SHP77 treated with DMSO at 0.1 percent for 48 hours (cell line): ENCODE measurements at places on chromosomes 5 and 9.

DNA sequence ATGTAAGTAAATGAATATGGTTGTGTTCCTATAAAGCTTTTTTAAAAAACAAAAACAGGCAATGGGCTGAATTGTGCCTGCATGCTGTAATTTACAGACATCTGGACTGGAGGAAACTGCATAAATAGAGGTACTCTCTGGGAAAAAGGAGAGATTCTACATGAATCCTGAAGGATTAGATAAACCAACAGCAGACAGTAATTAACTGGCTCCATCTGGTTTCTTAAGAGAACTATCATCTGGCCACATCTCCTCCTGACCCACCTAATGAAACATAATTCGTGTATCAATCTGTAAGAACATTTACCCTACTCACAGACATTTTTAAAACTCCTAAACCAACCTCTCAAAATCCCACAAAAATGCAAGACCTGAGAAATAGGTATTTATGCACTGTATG, 528.1 kb upstream of the ST8SIA4 start:
- DNase-seq = no peak

DNA sequence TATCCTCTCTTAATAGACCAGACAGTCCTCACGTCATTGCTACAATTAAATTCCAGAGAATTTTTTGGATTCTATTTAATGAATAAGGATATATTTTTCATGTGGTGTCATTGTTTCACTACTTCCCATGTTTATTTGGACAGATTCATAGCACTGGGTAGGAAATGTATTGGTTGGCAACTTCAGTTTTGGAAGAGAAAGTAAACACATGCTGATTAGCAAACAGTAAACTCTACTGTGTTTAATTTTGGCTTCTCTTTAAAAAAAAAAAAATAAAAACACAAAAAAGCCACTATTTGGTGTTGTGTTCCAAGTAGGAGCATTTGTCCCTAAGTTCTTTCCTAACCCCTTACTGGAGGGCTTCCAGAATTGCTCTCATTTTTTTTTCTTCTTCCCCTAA, 77.3 kb downstream of the NFIB start:
- DNase-seq = no peak

GRCh38 chr5:168411871-168412270, 74.4 kb upstream of the RARS1 start:
- DNase-seq = no peak

GRCh38 chr5:68189613-68190012, 25.9 kb upstream of the PIK3R1 start:
- peak; percentile 32 for DNase-seq

DNA sequence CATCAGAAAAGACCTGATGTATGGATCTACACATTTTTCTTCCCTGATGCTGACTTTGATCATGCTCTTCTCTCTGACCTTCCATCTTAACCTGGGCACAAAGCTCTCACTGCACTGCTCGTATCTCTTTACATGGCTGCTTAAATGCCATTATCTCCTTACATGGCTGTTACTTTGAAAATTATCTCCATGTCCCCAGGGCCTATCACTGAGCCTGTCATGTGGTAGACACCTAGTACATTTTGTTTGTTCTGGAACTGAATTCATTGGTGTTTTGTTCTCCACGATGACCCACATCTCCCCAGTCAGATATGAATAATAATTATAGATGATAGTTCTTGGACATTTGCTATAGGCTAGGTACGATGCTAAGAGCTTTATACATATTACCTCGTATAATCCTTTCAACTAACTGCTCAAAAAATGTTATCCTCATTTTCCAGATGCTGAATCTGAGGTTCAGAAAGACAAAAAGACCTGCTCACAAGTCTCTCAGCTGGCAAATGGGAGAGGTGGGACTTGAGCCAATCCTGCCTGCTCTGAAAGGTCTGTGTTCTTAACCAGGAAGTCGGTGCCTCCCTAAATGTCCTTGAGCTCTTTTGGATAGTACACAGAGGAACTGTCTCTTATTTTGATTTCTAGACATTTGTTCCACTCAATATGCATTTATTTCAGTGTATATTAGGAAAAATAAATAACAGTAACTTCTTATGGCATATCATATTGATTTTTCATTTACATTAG, 9.8 kb upstream of the CPEB4 start:
- DNase-seq = no peak

DNA sequence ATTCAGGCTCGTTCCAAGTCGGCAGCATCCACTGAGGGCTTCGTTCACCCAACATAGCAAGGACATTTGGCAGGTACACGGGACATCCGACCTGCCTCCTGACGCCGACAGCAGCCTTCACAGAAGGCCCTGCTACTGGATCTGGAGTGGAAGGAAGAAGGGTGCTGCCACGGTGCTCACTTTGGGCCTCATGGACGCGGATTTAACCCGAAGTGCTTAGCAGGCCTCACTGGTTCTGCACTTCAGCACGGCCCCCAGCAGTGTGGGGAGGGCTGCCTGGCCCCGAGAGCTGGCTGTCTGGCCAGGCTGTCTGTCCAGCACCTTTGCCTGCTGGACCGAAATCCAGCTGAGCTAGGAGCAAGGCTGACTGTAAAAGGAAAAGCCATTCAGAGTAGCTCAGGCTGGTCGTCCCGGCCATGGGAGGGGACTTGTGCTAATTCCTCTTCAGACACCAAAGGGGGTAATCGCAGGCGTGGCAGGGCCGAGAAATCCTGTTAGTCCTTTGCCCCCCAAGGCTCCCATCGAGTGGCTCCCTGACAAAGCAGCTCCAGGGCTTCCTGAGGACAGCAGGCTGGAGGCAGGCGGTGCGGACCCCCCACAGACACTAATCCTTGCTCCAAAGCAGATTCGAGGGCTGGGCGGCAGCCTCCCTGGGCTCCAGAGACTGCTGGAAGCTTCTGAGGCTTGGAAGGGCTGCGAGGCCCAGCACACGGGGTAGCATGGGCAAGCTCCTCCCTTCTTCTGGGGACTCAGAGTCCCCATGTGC, 11.1 kb upstream of the RXRA start:
- no peak for DNase-seq

GRCh38 chr9:69004836-69005235, 9.1 kb downstream of the PRKACG start:
- no peak for DNase-seq

DNA sequence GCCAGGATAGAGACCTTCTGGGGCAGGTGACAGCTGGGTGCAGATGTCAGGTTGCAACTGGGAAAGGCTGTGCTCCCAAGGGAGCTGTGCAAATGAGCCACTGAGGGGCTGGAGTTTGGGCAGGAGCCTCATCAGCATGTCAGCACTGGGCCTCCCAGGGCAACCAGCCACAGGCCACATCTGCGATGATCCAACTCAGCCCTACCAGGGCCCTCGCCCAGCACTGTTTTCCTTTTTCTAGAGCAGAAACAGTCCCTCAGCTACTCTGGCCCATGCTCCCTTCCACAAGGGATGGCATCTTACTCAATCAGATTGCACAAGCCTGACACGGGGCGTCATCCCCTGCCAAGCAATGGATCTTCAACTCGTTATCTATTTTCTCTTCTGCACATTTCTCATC, 24.8 kb downstream of the NIPAL4 start:
- no peak for DNase-seq

- DNase-seq = no peak
Measured at GRCh38 chr5:152625696-152626095, 220.6 kb upstream of the NMUR2 start.

GRCh38 chr5:130136300-130136699, 232.0 kb downstream of the CHSY3 start:
- no peak for DNase-seq

- no peak for DNase-seq
Measured at GRCh38 chr5:139108063-139108824, 89.9 kb downstream of the SIL1 start.

- DNase-seq = no peak
Measured at GRCh38 chr5:134944630-134945029, 23.1 kb upstream of the CATSPER3 start.

- no peak for DNase-seq
Measured at GRCh38 chr5:170372971-170373370, 16.2 kb downstream of the KCNMB1 start.

- no peak for DNase-seq
Measured at GRCh38 chr9:87910821-87911220, 6.9 kb upstream of the SPATA31C1 start.

DNA sequence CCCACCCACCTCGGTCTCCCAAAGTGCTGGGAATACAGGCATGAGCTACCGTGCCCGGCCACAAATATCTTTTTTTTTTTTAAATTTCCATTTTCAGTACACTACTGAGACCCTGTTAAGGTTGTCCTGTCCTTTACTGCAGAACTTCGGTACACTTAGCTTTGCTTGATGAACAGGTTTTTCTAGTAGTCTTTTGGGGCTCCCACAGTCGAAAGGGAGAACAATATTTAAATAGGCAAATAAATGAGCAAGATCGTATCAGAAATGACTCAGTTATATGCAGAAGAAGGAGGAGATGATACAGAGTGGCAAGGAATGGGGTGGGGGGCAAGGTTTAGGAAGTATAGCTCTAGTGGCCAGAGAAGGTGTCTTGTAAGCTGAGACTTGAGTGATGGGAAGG, 52.7 kb downstream of the MSX2 start:
- DNase-seq = no peak

GRCh38 chr5:148923023-148923422, 96.6 kb downstream of the ADRB2 start:
- DNase-seq = no peak

DNA sequence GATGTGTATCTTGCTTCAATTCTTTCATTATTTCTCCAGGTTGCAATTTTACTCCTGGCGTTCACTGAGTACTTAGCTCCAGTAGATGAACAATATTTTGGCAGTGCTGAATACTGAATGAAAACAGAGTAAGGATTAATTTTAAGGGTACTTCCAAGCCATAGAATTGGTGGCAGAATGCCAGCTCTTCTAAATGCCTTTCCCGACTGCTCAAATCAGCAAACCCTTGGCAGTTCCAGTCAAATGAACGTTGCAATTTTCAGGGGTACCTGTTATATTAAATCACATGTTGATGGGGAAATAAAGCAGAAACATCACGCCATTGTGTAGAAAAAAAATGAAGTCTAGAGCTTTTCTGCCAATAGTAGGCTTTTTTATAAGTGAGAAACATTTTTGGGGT, 282.4 kb upstream of the RPS23 start:
- DNase-seq = no peak

GRCh38 chr5:124592891-124593290, 153.5 kb downstream of the ZNF608 start:
- no peak for DNase-seq

DNA sequence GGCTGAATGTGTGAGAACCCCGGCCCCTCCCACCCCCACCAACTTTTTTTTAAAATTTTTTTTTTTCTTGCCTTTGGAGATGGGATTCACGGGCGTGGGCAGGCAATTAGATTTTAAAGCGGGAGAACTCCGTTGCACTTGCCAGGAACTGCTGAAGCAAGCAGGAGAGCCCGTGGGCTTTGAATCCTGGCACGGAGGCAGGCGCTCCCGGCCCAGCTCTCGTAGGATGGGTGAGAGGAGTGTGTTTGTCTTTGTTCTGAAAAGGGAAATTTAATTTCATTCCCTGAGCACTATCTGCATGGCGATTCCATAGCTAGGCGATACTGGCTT, 54.3 kb upstream of the BOD1 start:
- DNase-seq = no peak

GRCh38 chr5:51821697-51822096, 438.4 kb downstream of the ISL1 start:
- no peak for DNase-seq

DNA sequence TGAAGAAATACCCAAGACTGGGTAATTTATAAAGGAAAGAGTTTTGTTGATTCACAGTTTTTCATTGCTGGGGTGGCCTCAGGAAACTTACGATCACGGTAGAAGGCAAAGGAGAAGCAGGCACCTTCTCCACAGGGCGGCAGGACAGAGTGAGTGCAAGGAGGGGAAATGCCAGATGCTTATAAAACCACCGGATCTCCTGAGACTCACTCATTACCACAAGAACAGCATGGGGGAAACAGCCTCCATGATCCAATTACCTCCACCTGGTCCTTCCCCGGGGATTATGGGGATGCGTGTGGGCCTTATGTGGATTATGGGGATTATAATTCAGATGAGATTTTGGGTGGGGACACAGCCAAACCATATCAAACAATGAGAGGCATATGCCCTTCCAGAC, 18.5 kb upstream of the RORB start:
- DNase-seq = no peak

DNA sequence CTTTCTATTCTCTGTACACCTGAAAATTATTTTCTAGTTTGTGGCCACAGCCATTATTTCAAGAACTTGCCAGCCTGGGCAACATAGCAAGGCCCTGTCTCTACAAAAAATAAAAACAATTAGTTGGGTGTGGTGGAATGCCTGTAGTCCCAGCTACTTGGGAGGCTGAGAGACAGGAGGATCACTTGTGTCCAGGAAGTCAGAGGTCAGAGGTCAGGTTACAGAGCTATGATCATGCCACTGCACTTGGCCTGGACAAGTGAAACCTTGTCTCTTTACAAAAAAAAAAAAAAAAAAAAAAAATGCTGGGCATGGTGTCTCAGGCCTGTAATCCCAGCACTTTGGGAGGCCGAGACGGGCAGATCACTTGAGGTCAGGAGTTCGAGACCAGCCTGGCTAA, 58.3 kb downstream of the HMGCR start:
- DNase-seq = no peak

DNA sequence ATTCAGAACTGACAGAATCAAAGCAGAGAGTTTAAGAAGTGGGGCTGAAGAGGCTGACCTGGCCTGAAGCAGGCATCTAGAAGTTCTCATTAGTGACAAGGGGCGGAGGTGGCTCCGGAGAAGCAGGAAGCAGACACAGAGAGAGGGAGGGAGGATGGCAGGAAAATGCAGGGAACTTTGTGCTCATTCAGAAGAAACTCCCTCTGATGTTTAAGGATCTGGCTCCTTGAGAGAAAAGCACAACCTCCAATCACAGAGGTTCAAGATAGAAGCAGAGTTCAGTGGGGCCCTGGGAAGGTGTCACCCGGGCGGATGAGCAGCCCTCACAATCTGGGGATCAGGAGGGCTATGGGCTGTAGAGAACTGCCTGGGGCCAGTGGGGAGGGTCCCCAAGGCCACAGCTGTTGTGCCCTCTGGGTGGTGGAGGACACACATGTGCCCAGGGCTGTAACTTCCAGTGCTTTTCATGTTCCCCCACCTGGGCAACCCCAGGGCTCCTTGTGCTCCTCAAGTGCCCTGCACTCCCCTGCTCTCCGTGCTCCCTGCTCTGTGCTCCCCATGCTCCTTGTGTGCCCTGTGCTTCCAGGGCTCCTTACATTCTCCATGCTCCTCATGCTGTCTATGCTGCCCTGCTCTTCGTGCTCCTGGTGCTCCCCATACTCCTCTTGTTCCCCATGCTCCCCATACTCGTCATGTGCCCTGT, 51.4 kb downstream of the TRIP13 start:
- DNase-seq = no peak

GRCh38 chr5:141804475-141804874, 73.7 kb downstream of the PCDH1 start:
- DNase-seq = no peak

DNA sequence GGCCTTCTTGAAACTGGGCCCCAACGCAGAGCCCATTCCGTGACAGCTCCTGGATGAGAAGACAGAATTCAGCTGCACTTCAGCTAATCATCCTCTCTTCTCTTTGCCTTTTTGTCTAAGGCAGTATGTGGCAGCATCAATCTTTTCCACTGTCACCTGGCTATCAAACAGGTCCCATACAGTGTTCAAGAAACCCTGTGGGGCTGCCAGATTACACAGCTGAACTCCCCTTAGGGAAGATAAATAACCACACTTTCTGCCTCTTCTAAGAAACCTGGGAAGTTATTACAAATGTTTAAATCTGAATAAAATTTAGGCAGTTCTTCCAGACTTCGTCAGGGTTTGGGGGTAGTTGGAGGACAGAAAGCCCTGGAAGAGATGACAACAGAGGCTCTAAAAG, 61.0 kb downstream of the SPEF2 start:
- no peak for DNase-seq
